LHCN-M2 (cell line): ENCODE measurements at places on chromosomes 5 and 9. TPM values are rescaled to one million over a fixed set of nuclear protein-coding genes. Genes with fewer than 3 reads are reported as not detected.

Gene ARID3C
- 0.34 and 0.45 TPM in 2 replicates for total RNA-seq

Gene CDH9
- not detected in 2 replicates for total RNA-seq

Gene LRRC14B
- total RNA-seq: 0.06 TPM in 1 of 2 replicates, not detected in the other

Gene SHC3
- under 0.01 and 0.06 TPM in 2 replicates for total RNA-seq

Gene SPINK13
- not detected in 2 replicates for total RNA-seq

Gene RGS7BP
- not detected in 2 replicates for total RNA-seq

Gene ERAP2
- 19.3 and 26.9 TPM in 2 replicates for total RNA-seq

Gene FRMD3
- 10.3 and 19.3 TPM in 2 replicates for total RNA-seq

Gene HRH2
- not detected in 2 replicates for total RNA-seq

Gene AK8
- 0.13 TPM in 1 of 2 replicates, not detected in the other for total RNA-seq

Gene ZNF354C
- 5.2 and 5.5 TPM in 2 replicates for total RNA-seq

Gene SLC34A3
- 0.06 TPM in 1 of 2 replicates, not detected in the other for total RNA-seq

Gene TCF7
- total RNA-seq: 0.19 and 0.40 TPM in 2 replicates

Gene TAF1L
- not detected in 2 replicates for total RNA-seq

Gene UBE2QL1
- not detected in 2 replicates for total RNA-seq

Gene NUTM2F
- total RNA-seq: not detected in 2 replicates

Gene TERT
- 173 and 177 TPM in 2 replicates for total RNA-seq

Gene ADGRD2
- not detected in 2 replicates for total RNA-seq

Gene PALM2AKAP2
- 15.8 and 16.5 TPM in 2 replicates for total RNA-seq

Gene SLC4A9
- total RNA-seq: not detected in 2 replicates

Gene OR4F3
- total RNA-seq: not detected in 2 replicates

Gene SH3GL2
- total RNA-seq: 0.19 TPM in 1 of 2 replicates, not detected in the other

Gene ABLIM3
- total RNA-seq: 75.1 and 75.5 TPM in 2 replicates

Gene PSD2
- not detected in 2 replicates for total RNA-seq

Gene WDR38
- total RNA-seq: not detected in 2 replicates

Gene BSPRY
- not detected in 2 replicates for total RNA-seq

Gene SLC34A1
- total RNA-seq: not detected in 2 replicates

Gene CA9
- 2.4 and 3.8 TPM in 2 replicates for total RNA-seq

Gene SIT1
- total RNA-seq: 0.26 and 0.63 TPM in 2 replicates

Gene C1QTNF3
- total RNA-seq: 0.32 and 0.40 TPM in 2 replicates

Gene SGCD
- total RNA-seq: 18.9 and 22.4 TPM in 2 replicates

Gene FRRS1L
- total RNA-seq: under 0.01 TPM in 1 of 2 replicates, not detected in the other

Gene PCDHA12
- not detected in 2 replicates for total RNA-seq

Gene OTP
- total RNA-seq: not detected in 2 replicates

Gene PHF19
- total RNA-seq: 77.5 and 79.1 TPM in 2 replicates

Gene ISCA1
- total RNA-seq: 39.2 and 41.2 TPM in 2 replicates

Gene F2RL1
- 0.06 and 0.19 TPM in 2 replicates for total RNA-seq

Gene OGN
- total RNA-seq: not detected in 2 replicates

Gene MCIDAS
- 0.29 and 0.38 TPM in 2 replicates for total RNA-seq

Gene TICAM2
- total RNA-seq: 7.5 and 9.1 TPM in 2 replicates

Gene PPP2R2B
- total RNA-seq: 0.75 and 1.0 TPM in 2 replicates

Gene CCNI2
- total RNA-seq: 0.06 TPM in 1 of 2 replicates, not detected in the other

Gene SH3TC2
- 3.6 and 4.4 TPM in 2 replicates for total RNA-seq

Gene LNPEP
- total RNA-seq: 20.3 and 29.5 TPM in 2 replicates

Gene EXOSC2
- 39.3 and 44.0 TPM in 2 replicates for total RNA-seq

Gene MTREX
- total RNA-seq: 110 and 115 TPM in 2 replicates

Gene PMPCA
- total RNA-seq: 46.9 and 54.2 TPM in 2 replicates

Gene SOWAHA
- total RNA-seq: not detected in 2 replicates

Gene TMEM232
- total RNA-seq: 1.1 and 1.3 TPM in 2 replicates

Gene FOXD4L5
- 0.06 TPM in 1 of 2 replicates, not detected in the other for total RNA-seq

Gene EPB41L4A
- not detected in 2 replicates for total RNA-seq
